ENCODE measurements at places on chromosomes 13 and 19.

DNA sequence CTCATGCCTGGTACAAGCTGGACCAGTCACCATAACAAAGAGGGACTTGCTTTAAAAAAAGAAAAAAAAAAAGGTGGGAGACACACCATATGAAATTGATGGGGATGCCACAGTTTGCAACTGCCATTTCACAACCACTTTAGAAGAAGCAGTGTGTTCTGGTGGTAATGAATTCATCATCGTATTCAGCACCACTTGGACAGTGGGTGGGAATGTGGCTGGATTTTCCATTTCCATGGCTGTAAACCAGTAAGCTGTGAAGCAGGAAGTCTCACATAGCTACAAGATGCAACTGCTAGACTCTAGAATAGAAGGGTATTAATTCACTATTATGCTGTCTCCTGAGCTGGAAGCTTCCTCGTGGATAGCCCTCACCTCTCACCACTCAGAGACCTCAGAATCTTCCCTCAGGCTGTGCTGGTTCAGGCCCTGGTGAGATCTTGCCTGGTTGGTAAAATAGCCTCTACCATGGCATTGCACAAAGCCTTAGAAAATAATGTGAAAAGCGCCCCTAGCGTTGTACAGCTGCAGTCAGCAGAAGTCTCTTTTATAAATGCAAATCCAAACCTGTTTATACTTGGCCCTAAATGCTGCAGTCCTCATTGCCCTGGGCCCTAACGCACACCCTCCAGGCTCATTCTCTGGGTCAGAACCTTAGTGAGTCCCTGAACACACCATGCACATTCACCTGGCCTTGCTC lies 150.7 kb downstream of the KCTD15 start:
- no peak for DNase-seq

- no peak for DNase-seq
Observed at GRCh38 chr13:92530364-92530763, 696.2 kb upstream of the GPC6 start.

GRCh38 chr19:19026299-19026971 lies 6.9 kb downstream of the SUGP2 start:
- DNase-seq = no peak

DNA sequence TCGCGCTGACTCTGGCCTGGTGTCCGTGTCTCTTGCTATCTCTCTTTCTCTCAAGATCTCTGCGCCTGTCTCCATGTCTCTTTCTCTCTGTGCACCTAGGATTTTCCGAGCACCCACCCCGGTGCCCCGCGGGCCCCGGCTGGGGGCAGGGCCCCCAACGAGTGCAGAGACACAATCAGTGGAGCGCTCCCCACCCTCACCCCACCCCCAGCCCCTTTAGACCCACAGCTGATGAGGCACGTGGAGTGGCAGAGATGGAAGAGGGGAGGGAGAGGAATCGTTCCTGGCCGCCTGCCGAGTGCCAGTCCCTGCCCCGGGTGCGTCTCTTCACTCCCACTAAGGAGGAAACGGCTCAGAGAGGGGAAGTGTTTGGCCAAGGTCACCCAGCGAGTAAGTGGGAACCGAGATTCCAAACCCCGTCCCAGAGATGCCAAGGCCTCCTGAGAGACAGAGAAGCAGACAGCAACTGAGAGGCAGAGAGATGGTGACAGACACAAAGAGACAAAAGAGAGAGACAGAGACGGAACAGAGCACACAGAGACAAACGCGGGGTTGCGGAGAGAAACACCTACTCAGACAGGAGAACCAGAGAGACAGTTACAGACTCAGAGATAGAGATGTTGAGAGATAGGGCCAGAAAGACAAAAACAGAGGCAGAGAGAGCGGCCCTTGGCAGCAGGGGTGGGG lies 626 bp upstream of the BCL3 start:
- no peak for DNase-seq

DNA sequence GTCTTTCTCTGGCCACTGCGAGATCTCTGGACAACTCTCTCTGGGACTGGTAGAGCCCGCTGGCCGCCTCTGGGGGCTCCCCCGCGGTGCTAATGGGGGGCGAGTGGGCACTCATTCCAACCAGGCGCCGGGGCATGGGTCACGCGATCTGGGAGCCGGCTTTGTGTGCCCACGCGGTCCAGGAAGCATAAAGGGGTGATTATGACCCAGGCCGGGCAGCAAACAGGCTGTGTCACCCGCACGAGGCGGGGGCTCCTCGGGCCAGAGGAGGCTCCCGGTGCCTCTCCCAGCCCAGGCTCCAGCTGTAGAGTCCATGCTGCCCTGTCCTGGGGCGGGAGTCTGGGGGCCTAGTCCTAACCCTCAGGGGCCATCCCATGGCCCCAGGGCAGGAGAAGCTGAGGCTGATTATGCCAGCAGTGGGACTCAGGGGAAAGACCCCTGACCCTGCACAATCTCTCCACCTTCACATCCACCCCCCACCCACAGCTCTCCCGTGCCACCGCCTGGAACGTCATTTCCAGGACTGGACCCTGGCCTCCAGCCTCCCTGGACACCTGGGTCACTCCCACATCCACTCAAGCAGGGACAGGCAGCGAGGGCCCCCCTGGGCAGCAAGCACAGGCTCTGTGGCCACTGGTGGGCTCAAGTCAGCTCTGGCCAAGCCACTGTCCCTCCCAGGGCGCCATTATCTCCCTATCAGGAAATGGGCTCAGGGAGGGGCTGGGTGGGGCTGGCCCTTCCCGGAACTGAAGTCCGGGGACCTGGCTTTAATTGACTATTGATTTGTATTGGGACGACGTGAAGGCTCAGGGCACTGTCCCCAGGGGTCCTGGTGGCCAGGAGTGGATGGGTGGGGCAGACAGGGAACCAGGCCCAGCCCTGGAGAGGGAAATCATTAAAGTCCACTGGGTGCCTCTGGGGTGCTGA lies 50.0 kb downstream of the PTPRS start:
- no peak for DNase-seq

GRCh38 chr19:42653841-42654240 lies 59.1 kb upstream of the CEACAM8 start:
- DNase-seq = no peak

DNA sequence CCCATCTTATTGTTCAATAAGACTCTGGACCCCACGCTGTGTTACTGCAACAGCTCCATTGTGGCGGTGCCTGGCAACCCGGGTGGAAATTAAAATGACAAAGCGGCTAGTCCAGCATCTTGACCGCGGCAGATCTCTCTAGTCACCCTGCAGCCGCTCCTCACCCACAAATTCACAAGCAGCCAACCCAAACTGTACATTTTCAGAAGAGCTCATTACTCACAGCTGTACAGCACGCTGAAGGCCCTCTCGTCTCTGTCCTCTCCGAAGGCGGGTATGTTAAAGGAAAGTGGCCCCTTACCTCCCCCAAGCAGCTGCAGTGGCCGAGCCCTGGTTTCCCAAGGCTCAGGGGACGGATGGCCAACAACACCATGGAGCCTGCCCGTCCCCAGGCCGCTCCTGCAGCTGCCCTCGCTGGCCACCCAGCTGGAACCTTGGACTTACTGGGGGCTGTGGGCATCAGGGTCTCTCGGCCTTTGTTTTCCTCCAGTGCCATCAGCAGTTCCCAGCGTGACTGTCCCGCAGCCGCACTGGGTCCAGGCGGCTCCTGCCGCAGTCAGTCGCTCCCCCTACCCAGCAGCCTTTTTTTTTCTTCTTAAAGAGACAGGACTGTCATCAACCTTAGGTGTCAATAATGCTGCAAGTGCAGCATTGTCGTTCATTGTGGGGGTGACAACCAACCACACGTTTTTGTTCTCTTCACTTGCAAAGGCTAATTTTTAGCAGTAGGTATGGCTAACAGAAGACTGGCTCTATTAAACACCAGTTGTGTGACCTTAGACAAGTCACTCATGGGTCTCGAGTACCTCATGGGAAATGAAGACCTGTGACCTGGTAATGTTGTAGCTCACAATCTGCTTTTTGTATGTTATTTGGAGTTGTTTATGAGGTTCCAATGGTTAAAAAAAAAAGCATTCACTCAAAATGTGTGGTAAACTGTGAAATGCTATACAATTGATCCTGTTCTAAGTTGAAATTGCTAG lies at the start of gene SACS:
TSS of gene SACS (minus strand) at position 532 of the 983 bp plus-strand sequence. CDS start 22,463 bp downstream, outside the sequence.
- DNase-seq = no peak

GRCh38 chr13:51801631-51802099 lies 2.3 kb downstream of the DHRS12 start:
- DNase-seq = no peak

DNA sequence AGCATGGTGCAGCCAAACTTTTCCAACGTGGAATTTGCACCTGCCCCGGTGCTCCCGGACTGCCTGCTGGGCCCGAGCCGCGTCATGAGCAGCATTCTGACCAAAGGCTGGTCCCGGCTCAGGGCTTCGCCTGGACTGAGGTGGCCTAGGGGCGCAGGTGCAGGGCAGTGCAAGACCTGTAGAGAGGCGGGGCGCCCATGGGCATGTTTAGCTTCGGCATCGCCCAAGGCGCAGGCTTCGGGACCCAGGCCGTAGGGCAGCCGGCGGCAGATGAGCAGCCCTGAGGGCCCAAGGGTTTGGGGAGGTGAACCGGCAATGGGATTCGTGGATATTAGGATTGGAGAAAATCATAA lies 23.8 kb downstream of the LRFN3 start:
- no peak for DNase-seq

DNA sequence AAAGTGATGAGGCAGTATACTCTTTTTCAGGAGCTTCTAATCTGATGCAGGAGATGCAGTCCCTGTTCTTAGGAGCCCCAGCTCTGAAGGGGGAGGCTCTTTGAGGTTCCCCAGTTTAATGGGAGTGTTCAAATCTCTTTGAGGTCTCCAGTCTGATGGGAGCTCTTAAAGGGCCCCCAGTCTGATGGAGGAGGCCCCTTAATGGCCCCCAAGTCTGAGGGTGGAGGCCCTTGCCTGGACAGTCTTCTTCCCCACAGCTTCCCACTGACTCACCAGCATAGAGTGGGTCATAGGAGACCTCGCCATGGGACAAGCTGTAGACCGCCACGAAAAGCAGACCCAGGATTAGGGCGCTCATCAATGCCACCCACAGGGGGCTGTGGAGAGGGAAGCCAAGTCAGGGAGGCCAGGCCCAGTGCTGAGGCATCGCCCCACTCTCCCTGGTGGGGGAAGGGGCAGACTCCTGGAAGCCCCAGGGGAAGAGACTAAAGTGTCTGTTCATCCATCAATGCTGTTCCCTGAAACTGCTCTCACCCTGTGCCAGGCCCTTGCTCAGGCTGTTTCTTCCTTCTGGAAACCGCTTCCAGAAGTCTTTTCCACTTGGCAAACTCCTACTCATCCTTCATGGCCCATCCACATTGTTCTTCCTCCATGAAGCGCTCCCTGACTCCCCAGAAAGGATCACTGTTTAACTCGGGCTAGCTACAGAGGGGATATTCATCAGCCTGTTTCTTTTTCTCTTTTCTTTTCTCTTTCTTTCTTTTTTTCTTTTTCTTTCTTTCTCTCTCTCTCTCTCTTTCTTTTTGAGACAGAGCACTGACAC lies 2.1 kb downstream of the TM6SF2 start:
- no peak for DNase-seq

- DNase-seq = no peak
Observed at GRCh38 chr19:56377105-56377924, 16.0 kb downstream of the ZNF582 start.

GRCh38 chr19:45283443-45284033 lies 32.5 kb downstream of the MARK4 start:
- no peak for DNase-seq

- no peak for DNase-seq
Observed at GRCh38 chr13:111476197-111476596, 155.8 kb downstream of the TEX29 start.

- DNase-seq = no peak
Observed at GRCh38 chr13:100523981-100524386, 64.6 kb downstream of the GGACT start.

DNA sequence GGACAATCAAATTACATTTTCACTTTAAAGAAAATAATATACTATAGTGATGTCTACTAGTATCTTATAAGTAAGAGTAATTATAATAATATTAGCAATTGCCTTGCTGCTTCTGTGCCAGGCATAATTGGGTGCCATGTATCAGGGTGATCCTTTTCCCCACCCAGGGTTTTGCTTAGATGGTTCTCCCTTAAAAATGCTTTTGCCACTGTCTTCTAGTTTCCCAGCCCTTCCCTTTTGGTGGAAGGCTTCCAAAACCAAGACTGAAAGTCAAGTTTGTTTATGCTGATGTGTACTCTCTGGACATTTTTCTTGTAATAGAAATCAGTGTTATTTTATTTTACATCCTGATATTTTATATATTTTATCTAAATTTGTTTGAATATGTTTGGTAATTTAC lies 77.8 kb downstream of the ITGBL1 start:
- DNase-seq = no peak

DNA sequence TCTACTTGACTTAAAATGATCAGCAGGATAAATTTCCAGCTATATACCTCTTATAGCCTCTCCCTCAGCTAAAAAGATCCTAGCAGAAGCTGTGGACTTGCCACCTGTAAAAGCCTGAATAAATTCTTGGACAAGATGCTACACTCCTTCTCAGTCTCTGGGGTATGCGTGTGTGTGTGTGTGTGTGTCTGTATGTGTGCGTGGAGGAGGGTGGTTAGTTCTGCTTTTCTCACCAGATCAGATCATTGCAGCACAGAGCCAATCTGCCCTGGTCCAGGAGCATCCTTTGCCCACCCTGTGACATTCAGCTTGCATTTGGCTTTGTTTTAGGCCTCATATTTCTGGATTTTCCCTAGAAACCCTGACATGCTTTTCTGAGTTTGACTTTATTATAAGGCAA lies 438.3 kb downstream of the RFC3 start:
- DNase-seq = no peak

GRCh38 chr19:46861691-46862502 lies 1.1 kb downstream of the ARHGAP35 start:
- no peak for DNase-seq

DNA sequence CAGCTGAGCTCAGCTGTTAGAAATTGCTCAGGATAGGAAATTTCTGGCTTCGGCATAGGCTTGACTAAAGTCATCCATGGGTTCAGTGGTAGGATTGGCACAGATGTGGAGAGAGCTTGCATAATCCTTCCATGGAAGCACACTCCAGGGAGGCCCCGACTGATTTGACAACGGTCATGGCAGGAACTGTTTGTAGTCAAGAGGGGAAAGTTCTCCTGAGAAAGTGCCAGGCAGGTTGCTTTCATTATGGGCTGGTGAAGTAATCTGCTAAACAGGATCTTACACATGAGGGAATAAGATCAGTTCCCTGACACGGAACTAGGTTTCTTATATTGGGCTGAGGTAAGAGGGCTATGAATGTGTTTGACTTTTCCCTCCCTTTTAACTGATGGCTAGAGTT lies 120.1 kb downstream of the RGCC start:
- no peak for DNase-seq

- no peak for DNase-seq
Observed at GRCh38 chr19:55315956-55316525, 9.1 kb downstream of the TMEM150B start.

DNA sequence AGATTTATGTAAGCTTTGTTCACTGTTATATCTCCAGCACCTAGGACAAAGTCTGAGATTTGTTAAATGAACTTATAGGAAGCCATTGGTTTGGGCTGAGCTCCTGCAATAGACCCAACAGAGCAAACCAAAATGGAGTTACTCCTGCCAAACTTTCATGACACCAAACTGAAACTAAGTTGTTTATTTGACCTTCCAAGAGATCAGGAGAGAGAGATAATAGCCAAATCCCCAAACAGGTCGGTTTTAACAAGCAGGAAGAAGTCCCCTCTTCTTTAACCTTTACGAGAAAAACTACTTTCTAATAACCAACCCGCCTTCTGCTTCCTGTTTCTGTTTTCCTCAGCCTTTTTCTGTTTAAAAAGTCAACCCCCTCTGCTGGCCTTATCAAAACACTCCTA lies 54.9 kb upstream of the ATP12A start:
- no peak for DNase-seq

Data from stimulated activated CD8-positive, alpha-beta memory T cell treated with anti-CD3 and anti-CD28 coated beads, Interleukin-4, amount 100 ng/mL, for 1 hour (primary cell).